ENCODE measurements at places on chromosomes 5 and 9.

DNA sequence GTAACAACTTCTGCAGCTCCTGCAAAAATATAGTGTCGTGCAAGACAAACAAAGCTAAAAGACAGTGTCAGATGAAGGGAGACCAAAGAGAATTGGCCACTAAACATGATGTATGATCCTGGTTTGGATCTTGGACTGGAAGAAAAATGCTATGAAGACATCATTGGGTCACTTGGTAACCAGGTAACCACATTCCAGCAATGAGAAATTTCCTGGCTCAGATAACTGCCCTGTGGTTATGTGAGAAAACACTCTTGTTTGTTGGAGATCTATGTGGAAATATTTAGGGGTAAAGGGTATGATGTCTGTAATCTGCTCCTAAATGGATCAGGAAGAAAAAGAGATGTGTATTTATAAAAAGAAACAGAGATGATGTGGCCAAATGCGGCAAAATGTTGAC is 45.5 kb upstream of the ANKRD33B start:
- DNase-seq = no peak

DNA sequence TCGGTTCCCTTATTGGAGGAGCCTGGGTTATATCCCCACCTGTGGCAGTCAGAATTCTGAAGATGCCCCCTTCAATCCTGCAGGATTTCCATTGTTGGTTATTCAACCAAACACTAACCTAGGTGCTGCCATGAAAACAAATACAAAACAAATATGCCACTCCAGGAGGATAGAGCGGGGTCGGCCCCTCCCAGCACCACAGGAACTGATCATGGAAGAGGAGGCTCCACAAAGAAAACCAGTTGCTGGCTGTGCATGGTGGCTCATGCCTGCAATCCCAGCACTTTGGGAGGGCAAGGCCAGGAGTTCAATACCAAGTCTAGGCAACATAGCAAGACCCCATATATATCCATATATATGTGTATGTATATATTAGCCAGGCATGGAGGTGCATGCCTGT is 13.2 kb upstream of the ADGRD2 start:
- no peak for DNase-seq

DNA sequence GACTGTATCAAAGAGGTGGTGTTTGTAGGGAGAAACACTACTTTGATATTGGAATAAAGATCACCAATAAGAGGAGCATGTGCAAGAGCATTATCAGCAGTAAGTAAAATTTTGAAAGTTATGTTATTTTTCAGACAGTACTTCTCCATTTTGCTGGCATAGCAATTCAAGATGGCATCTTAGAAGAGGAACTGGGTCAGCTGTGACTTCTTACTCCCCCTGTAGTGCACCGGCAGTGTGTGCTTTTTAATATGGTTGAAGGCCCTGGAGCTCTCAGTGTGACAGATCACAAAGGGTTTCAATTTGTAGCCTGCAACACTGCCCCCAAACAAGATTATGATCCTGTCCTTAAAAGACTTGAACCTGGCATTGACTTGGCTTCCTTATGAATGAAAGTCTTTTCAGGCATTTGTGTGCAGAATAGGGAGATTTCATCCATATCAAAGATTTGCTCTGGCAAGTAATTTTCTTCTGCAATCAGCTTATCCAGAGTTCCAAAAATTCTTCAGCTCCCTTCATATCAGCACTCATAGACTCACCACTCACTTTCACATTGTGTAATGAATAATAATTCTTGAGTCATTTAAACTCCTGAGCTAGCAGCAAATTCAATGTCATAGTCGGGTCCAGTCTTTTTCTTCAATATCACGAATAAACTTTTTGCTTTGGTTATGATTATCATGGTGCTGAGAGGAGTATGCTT is 105.7 kb upstream of the MAMDC2 start:
- DNase-seq = no peak

GRCh38 chr5:170327168-170327567 is 29.6 kb upstream of the LCP2 start:
- no peak for DNase-seq

- no peak for DNase-seq
Observed at GRCh38 chr9:14868772-14869583, 41.2 kb downstream of the FREM1 start.

GRCh38 chr9:114309096-114309495 is 13.8 kb upstream of the ORM1 start:
- DNase-seq = no peak

DNA sequence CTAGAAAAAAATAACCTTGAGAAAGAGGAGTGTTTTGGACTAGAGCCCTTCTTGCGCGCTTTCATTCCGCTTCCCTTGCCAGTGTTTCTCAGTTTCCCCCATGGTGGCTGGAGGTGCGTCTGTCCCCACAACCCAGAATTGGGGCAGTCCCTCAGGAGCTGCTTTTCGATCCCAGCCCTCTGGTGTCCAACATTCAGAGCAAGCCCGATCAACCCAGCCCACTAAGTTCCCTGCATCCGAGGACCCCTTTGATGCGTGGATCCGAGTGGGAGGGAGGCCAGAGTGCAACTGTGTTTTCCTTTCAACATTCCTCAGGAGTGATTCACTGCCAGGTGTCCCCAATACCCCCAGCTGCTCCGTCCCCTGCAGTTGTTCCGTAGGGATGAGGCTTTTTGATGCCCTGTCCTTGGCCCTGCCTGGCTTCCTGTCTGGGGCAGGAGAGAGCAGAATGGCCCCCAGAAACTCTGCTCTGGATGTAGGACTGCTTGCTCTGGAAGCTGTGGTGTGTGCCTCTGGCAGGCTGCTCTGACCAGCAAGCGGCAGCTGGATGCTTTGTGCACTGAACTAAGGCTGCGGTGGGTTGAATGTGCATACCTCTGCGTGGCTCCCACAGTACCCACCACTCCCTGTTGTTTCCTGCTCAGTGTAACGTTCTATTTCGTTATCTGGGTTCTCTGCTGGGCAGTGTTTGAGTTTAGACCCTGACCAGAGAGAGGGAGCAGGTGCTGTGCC is 117.5 kb downstream of the BOD1 start:
- no peak for DNase-seq

GRCh38 chr5:65047225-65047624 is 278.5 kb downstream of the CWC27 start:
- DNase-seq = no peak

GRCh38 chr9:104539275-104539674 is 2.6 kb upstream of the OR13C3 start:
- DNase-seq = no peak

- no peak for DNase-seq
Observed at GRCh38 chr5:132277971-132278853, 16.0 kb upstream of the SLC22A4 start.

GRCh38 chr9:72681283-72681630 is 159.8 kb downstream of the TMC1 start:
- DNase-seq = no peak

GRCh38 chr9:9729082-9729481 is 883.7 kb downstream of the PTPRD start:
- DNase-seq = no peak

DNA sequence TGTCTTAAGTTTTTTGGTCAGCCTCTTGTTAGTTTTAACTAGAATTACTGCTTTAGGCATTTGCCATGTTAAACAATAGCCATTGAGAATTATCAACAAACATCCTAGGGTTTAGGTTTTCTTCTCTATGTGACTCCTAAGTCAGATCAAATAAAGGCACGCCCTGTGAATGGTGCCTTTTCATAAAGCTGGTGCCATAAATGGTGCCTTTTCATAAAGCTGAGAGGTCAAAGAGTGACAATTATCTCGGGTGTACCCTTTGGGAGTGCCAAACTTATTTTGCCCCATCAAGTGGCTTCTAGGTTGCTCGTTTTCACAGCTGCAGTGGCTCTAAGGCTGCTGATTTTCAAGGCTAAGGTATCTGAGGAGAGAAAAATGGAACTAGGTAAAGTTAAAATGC is 391.6 kb downstream of the DMRTA1 start:
- no peak for DNase-seq

Data from T-helper 9 cell (primary cell).